ENCODE measurements at places on chromosomes 11 and 22.

- DNase-seq: no peak
These were observed 14.1 kb downstream of the TMPRSS13 start for GRCh38 chr11:117914991-117915618.

- peak; percentile 8 for DNase-seq
These were observed 559 bp upstream of the RNF141 start for GRCh38 chr11:10541561-10541930.

GRCh38 chr11:44893308-44893822, 57.3 kb downstream of the TP53I11 start:
- no peak for DNase-seq

- DNase-seq: no peak
These were observed 2.3 kb upstream of the CLPB start for GRCh38 chr11:72436661-72437060.

GRCh38 chr11:133705074-133705648, 140.2 kb downstream of the SPATA19 start:
- DNase-seq: no peak

DNA sequence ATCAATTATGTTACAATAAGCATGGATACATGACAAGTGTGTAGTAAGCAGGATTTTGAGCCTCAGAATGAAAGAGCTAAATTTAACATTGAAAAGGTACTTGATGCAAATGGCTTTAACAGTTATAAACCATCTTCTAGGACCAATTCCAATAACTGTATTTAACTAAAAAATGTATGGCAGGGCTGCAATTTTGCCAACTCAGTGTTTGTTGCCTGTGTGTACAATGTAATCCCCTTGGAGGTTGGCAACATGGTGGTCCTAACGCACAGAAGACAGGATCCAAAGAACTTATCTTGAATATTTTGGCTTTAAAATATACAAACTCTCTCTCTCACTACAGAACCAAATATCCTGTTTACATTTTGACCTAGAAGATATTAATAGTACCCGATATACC, 2314.1 kb downstream of the LRRC4C start:
- DNase-seq: no peak

DNA sequence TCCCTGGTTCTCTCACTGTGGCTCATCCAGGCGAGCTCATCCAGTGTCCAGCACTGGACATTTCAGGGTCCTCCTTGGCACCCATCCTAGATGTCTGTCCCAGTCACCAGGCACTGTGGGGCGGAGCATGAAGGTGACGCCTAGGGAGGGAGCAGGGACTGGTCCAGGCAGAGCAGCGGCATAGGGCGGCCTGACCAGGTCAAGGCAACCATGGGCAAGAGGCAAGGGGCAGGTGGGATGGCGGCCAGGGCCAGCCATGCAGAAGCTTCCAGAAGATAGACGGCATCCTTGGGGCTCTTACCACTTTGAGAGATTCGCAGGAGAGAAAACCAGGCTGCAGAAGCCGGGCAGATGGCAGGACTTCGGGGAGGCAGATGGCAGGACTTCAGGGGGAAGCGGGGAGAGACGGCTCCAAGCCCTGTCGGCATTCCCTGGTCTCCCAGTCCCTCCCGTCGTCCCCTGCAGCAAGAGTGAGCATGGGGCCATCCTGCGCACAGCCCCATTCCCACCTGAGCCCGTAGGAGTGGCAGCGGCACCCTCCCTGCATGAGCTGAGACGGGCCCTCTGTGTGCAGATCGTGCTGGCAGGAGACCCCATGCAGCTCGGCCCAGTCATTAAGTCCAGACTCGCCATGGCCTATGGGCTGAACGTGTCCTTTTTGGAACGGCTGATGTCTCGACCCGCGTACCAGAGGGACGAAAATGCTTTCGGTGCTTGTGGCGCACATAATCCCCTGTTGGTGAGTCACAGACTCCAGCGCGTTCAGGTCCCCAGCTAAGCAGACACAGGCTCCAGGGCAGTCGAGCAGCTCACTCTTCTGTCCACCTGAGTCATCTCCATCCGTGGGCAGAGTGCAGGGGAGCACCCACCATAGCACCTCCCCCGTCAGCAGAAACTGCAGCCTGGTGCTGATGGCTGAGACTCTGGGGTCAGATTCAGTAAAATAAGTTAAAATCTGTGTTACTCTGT, 20.1 kb upstream of the PANX2 start:
- DNase-seq: peak; percentile 9
